Activated CD4-positive, alpha-beta T cell treated with anti-CD3 and anti-CD28 coated beads for 36 hours (primary cell): ENCODE measurements at places on chromosomes 3 and 15.

GRCh38 chr3:34676436-34676835 is 878.0 kb downstream of the PDCD6IP start:
- DNase-seq: no peak

GRCh38 chr3:167148136-167148535 is 232.0 kb downstream of the ZBBX start:
- DNase-seq: no peak

GRCh38 chr3:50649451-50649931 is 25.2 kb upstream of the DOCK3 start:
- no peak for DNase-seq

- no peak for DNase-seq
Measured at GRCh38 chr3:148903941-148904340, 38.8 kb downstream of the CPA3 start.

DNA sequence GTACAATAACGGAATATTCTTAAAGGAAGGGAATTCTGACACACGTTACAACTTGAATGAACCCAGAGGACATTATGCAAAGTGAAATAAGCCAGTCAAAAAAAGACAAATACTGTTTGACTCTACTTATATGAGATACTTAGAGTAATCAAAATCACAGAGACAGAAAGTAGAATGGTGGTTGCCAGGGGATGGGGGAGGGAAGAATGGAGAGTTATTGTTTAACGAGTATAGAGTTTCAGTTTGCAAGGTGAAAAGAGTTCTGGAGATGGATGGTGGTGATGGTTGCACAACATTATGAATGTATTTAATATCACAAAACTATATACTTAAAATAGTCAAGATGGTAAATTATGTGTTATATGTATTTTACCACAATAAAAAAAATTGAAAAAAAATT is 112.9 kb upstream of the ARHGEF3 start:
- peak; percentile 52 for DNase-seq

- DNase-seq: no peak
Measured at GRCh38 chr3:97863031-97863430, 41.2 kb downstream of the CRYBG3 start.

- peak; percentile 31 for DNase-seq
Measured at GRCh38 chr3:18389108-18389733, 35.9 kb downstream of the SATB1 start.

DNA sequence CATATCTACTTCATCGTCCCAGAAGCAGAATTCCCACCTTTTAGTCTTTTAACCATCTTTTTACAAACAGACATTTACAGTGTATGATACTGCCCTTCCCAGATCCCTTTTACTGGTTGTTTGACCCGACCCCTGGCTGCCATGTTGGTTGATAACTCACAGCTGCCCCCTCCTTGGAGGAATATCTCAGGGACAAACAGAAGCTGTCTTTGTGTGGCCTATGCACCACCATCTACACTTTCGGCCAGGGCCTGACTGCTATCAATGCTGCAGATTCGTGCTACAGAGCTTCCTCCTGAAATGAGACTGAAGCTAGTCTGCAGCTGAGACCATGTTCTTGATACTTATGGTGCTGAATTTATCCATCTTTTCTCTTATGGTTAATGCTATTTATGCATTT is 6.6 kb upstream of the POLQ start:
- no peak for DNase-seq

- DNase-seq: no peak
Measured at GRCh38 chr15:52653431-52653964, 25.7 kb downstream of the ATOSA start.

- DNase-seq: no peak
Measured at GRCh38 chr3:139715743-139716360, 38.1 kb upstream of the NMNAT3 start.

- DNase-seq: no peak
Measured at GRCh38 chr3:11001020-11001657, 8.6 kb downstream of the SLC6A1 start.

DNA sequence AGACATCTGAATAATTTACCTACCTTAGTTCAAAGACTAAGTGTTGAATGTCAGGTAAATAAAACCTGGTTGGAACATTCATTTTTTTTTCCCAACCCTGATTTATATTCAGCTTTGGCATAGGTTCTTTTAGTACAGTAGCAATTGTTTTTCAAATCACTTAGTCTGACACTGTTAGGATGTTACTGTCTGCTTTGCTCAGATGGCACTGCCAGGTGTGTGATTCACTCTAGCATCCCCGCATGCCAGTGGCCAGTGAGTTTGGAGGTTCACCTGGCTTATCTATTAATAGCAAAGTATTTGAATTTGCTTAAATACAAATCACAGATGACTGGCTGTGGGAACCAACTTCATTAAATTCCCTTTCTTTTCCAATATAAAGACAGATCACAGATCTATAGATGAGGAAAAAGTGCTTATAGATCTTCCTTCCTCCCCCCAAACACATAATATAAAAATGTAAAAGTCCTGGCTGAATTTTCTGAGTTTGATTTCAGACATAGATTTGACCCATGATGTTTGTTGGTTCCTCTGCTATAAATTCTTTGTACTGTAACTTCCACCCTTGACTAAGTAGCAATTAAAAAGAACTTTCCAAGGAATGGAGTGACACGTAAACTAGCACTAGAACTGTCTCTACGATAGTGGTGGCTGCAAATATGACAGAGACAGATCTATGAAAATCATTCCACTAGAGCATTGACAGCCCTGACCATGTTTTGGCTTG is 3.9 kb downstream of the THBS1 start:
- DNase-seq: no peak

- no peak for DNase-seq
Measured at GRCh38 chr3:55654123-55654760, 167.1 kb upstream of the WNT5A start.

GRCh38 chr3:190497811-190498210 is 16.1 kb upstream of the IL1RAP start:
- no peak for DNase-seq

DNA sequence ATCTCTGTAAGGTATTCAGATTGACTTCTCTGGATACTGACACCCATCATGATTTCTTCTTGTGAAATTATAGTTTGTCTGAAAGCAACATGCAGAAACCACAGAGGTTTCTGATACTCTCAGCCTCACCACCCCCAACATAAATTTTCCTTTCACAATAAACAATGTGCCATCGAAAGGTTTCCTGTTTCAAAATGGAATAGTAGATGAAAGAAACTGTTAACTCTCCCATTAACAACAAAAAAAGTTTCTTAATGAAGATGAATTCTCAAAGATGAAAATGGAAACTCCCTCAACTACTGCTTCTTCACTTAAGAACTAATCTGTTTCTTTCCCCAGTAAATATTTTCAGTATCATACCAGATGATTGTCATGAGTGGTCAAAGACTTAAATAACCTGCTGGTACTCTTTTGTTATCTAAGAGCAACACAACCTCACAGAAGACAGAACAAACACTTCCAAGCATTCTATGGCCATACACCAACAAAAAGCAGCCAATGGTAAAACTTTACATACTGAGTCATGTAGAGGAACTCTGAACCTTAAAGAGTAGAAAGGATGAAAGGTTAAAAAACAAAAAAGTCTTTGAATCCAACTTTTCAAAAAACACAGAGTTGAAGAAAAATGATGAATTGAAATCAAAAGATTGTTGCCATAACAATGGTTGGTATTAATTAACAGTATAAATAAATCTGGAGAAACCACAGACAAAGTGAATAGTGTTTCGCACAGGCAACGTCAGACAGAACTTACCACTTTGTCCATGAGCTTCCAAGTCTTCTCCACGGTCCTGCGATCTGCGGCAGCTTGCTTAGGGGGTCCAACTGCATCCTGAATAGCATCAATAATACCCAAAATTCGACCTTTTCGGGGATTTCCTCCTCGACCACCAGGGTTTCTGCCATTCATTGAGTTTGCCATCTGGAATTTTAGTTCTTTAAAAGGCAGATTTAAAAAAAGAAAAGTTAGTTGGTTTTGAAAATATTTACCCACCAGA is 1.9 kb downstream of the CBLB start:
- DNase-seq: peak; percentile 32

- DNase-seq: no peak
Measured at GRCh38 chr3:197583371-197583770, 27.6 kb upstream of the BDH1 start.

DNA sequence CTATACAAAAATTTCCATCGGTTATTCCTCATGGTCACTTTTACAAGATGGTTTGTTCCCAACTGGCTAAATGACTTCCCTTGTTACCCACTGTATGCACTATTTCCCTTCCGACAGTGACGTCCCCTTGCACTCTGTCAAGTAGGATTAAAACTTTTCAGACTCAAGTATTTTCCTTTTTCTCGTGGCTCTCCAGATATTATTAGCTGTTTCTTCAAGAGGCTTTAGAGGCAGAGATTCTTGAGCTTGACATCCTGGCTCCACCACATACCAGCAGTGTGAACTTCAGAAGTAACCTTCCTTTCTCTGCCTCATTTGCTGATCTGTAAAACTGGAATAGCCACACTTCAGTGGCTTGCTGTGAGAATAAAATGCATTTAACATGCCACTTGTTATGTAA is 14.0 kb downstream of the CSNK1G1 start:
- DNase-seq: no peak

GRCh38 chr3:182989566-182989965 is 9.2 kb upstream of the DCUN1D1 start:
- DNase-seq: no peak

- DNase-seq: no peak
Measured at GRCh38 chr3:152241142-152242017, 27.3 kb upstream of the MBNL1 start.

GRCh38 chr3:108234387-108234957 is 12.2 kb upstream of the IFT57 start:
- no peak for DNase-seq

DNA sequence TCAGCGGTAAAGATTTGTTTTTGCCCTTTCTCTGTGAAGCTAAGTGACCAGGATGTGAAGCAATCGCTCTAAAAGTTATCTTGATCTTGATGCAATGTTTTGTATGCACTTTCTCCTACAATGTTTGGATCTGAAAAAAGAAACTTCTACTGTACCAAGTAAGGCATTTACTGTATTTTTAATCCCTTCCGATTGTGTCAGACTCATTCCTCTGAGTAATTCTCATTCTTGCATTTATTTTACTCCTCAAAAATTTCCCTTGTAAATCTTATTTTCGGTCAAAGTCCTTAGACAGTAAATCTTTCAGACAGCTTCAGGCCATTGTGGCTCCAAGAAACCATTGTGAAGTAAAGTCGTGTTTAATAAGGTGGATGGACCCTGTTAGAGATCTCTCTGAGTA is 141.9 kb downstream of the TP63 start:
- no peak for DNase-seq

DNA sequence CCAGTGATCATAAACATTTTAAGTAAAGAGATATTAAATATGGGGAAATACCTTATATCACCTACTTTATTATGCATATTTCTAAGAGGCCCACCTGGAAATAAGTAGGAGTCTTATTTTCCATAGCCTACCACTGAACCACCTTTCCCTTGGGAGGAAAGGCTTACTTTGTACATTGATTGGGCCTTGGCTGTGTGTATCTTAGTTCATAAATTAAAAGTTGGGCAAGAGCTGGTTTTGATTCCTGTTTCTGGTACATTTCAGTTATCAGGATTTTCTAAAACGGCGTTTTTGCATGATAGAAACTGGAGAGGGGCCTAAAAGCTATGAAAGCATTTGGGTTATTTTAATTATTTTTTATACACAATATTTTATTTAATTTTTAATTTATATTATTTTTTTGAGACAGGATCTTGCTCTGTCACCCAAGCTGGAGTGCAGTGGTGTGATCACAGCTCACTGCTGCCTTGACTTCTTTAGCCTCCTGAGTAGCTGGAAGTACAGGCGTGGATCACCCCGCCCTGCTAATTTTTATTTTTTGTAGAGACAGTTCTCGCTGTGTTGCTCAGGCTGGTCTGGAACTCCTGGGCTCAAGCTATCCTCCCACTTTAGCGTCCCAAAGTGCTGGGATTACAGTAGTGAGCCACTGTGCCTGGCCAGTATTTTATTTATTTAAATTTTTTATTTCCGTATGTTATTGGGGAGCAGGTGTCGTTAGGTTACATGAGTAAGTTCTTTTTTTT is 2.6 kb downstream of the GMPS start:
- DNase-seq: no peak

- peak; percentile 78 for DNase-seq
Measured at GRCh38 chr3:16849229-16849628, 35.5 kb upstream of the PLCL2 start.

DNA sequence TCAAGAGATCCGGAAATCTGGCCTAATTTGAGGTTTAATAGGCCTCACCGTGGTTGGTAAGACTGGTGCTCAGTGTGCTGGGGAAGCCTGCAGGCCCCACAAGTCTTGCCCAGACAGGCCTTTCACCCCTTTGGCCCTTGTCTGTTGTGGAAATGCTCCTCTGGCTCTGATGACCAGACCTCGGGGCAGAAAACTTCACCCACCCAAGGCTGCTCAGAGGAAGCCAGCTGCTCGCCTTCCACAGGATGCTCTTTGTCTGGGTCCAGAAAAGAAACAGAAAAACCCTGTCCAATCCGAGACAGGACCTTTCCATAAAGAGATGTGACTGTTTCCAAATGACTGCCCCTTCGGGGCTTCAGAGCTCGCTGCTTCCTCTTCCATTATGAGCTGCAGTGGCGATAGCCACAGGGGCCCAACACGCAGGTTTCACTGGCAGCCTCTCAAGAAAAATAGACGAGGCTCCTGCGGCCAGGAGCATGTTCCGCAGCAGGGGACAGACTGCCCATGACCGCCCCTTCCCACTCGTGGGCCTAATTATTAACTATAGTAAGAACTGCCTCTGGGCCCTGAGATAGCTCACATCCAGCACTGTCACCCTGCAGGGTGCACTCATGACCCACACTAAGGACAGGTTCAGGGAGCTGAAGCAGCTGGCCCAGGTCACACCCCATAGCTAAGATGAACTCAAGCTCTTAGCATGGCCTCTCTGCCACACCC is 6.8 kb upstream of the SNX22 start:
- DNase-seq: no peak

- DNase-seq: no peak
Measured at GRCh38 chr3:170889630-170890029, 18.8 kb downstream of the EIF5A2 start.

DNA sequence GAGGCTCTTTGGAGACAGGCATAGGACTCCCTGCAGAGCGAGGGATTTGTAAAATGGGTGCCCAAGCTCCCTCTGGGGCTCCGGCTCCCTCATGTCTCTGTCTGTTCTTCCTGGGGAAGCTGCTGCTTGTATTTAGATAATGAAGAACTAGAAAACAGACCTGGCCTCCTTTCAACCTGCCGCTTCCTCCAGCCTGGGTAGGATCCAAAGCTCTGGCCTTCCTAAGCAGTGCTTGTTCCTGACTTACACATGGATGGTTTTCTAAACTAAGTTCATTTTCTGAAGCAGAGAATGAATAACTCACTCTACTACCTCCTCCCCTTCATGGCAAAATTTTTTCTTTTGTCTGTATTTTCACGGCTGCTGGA is 36.9 kb upstream of the MYZAP start:
- DNase-seq: no peak

- DNase-seq: no peak
Measured at GRCh38 chr3:122523317-122523716, 8.6 kb upstream of the KPNA1 start.
